ENCODE measurements at places on chromosomes 5 and 9.

GRCh38 chr5:162068412-162068811 is 839 bp downstream of the GABRG2 start:
- peak; percentile 74 for DNase-seq

GRCh38 chr5:3157214-3157613 is 405.7 kb upstream of the IRX2 start:
- no peak for DNase-seq

GRCh38 chr5:122264610-122265009 is 47.4 kb upstream of the SNCAIP start:
- DNase-seq: no peak

DNA sequence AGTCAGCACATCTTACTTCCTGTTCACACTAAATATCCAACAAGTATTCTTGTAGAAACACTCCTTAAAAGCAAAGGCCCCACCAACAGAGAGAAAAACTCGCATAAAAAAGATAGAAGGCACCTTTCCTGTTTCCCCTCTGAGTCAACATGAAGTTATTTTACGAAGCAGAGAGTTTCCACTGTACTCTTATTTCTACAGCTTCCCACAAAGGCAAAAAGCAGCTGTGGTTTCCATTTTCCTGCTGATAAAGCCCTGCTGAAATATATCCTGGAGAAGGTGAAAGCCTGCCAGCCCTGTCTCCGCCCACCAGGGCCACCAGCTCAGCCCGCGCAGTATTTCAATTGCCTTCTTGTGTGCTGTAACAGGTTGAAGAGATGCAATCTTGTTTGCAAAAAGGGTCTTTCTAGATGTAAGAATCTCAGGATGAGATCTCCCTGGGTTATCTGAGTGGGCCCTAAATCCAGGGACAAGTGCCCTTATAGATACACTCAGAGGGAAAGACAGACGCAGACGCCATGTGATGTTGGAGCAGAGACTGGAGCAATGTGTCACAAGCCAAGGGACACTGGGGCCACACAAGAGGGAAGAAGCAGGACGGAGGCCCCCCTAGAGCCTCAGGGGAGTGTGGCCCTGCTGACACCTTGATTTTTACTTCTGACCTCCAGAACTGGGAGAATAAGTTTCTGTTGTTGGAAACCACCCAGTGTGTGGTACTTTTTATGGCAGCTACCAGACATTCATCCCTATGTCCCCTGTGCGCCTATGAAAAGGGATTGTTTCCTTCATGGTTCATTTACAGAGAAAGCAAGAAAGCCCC is 19.9 kb downstream of the SEMA4D start:
- DNase-seq: peak; percentile 96

- DNase-seq: no peak
These were observed 187.7 kb downstream of the TRIO start for GRCh38 chr5:14330729-14331385.

DNA sequence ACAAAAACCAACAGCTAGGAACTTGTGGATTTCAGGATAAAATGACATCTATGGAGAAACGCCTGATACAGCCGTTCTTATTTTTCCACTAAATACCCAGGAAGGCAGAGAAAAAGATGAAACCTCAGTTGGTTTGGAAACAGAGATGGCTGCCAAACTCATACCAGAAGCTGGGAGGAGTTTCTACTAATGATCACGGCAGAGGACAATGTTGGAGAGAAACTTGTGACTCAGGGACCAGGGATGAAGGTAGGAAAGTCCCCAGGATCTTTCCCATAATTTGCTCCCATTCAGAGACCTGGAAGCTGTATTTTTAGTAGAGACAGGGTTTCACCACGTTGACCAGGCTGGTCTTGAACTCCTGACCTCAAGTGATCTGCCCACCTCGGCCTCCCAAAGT is 187.1 kb upstream of the IER5L start:
- no peak for DNase-seq

GRCh38 chr5:61651195-61651594 is 319.1 kb downstream of the ZSWIM6 start:
- DNase-seq: no peak

Data from hematopoietic multipotent progenitor cell treated with erythropoietin and hydrocortisone succinate and interleukin-3 and kit ligand, for 4 days (in vitro differentiated cells).